Activated naive CD4-positive, alpha-beta T cell treated with Interleukin-2 at 50 U/mL for 16 hours (primary cell): ENCODE measurements at places on chromosomes 2 and 18.

DNA sequence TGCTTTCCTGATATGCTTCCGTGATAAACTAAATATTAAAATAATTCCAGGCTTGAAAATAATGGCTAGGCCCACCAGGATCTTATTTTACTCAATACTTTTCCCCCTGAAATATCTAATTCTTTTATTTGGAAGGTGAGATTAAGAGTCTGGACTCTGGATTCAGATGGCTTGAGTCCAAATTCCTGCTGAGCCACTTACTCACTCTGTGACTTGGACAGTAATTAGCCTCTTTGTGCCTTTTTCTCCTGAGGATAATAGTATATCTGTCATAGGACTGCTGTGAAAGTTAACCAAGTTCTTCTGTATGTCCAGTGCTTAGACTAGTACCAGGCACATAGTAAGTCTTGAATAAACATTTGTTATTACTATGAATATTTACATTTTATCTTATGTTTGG is 127.3 kb upstream of the ERBB4 start:
- DNase-seq, result no peak

GRCh38 chr2:152413228-152414030 is 78.5 kb downstream of the FMNL2 start:
- DNase-seq, result no peak

DNA sequence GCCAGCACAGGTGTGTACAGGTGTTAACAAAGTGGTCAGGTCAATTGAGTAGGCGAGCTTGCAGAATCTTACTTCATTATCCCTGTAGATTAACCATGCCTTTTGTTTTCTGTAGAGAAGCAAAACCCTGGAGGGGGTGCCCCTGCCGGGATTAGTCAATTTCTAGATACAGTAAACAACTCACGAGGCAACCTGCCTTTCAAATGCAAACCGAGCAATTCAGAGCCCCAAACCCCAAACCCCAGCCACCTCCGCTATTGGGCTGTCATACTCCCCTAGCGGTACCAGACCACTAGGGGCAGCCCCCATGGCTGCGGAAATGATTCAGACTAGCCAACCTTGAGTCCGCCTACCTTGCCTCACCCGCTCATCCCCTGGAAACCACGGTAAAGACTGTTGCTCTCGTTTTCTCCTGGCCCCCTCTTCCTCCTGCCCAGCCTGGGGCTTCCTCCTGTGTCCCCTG is 61.4 kb upstream of the KIF5C start:
- peak; percentile 90 for DNase-seq

- no peak for DNase-seq
These were observed 2.0 kb downstream of the GMCL1 start for GRCh38 chr2:69831354-69831905.

DNA sequence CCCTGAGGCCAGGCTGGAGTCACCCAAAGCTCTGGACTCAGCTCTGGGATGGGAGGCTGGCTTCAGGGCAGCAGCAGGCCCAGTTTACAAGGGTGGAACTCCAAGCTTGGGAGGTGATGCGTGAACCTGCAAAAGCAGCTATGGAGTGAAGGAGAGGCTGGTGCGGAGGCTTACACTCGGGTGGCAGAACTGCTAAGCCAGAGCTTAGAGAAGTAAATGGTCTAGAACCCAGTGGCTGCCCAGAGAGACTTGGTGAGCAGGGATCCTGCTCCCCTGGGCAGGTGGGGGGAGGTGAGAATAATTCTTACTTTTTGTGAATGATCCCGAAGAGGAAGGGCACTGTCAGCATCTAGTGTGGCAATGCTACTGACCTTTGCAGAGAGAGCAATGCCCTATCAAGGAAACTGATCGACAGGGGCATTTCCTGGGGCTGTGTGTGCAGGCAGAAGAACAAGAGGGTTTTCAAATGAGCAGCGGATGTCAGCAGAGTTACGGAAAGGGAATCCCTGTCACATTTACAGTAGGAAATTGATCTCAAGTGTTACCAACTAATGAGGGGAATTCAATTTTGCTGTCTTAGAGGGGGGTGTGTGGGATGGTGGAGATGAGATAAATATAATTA is 80.4 kb downstream of the TGFA start:
- DNase-seq, result no peak

- no peak for DNase-seq
These were observed 33.0 kb downstream of the UPP2 start for GRCh38 chr2:158134655-158135054.

DNA sequence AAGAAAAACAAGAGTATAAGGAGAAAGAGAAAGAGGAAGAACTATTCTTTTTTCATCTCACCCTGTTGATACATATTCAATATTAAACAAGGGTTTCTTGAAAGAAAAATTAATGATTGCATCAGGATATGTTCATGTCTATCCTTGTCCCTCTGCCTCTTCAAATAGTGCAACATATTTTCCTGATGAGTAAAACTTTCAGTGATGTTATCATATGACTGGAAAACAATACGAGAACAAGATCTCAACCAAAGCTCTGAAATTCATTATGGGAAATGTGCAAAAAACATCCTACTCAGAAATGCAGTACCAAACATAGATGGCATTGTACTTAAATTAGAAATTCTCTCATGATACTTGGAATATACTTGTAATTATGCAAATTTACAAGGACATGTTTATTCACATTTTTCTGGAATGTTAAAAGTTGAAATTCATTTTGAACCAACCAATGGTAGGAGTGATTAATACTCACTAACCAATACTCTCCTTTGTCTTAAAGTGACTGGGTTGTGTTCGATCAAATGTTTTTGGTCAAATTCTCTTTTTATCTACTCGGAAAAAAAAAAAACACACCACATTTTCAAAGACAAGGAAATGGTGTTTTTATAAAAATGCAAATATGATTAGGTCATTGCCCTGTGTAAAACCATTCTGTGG is 148.9 kb upstream of the GULP1 start:
- no peak for DNase-seq

DNA sequence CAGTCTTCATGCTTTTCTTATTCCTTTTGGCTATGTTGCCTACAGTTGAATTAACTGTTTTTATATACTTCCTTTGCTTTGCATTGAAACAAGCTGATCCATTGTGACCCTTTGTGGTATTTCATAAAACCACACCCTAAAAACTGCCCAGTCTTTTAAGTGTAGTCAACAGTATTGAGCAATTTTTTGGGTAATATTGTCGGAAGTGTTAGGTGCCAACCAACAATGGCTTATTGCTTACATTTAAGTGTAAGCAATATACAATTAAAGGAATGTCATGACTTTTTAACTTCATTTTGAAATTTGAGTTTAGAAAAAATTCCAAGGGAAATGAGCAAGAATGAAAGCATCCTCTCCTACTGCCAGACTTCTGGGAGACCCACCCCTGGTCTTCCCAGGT is 174.1 kb downstream of the NEDD4L start:
- DNase-seq, result no peak

- DNase-seq, result no peak
These were observed 98.9 kb downstream of the RTP5 start for GRCh38 chr2:241968417-241968816.

- DNase-seq, result no peak
These were observed 42.0 kb upstream of the STK17B start for GRCh38 chr2:196213252-196213980.

DNA sequence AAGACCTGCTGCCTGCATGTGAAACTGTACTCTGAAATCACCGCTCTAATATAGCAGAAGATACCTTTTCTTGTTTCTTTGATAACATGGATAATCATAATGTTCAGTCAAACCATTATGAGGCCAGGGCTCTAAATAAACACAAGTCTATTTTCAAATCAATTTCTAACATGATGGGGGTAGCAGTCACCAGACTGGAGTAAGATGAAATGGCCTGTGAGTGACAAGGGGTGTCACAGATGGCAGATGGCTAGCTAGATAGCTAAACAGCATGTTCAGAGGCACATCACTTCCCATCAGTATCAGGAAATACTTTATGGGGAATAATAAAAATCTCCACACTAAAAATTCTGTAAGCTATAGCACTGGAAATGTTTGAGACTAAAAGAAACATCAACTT is 14.0 kb downstream of the MBD2 start:
- DNase-seq, result no peak

GRCh38 chr2:36379710-36380448 is 24.3 kb downstream of the CRIM1 start:
- no peak for DNase-seq

- DNase-seq, result no peak
These were observed 42.3 kb downstream of the CABLES1 start for GRCh38 chr18:23177433-23178072.

DNA sequence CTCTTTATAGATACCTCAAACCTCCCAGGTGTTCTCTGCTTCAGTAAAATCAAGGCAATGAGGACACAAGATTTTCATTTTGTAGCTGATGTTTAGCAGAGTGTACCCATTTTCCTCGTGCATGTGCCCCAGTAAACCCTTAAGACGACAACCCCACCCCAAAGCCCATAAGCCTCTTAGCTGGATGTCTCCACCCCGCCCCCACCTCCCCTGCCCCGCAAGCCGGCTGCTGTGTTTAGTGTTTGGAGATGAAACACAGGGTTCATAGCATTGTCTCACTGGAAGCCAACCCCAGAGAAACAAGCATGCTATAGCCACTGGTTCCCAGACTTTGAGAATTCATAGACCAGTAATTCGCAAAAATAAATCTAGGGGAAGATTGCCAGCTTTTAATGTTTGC is 5.8 kb upstream of the SAG start:
- no peak for DNase-seq

- DNase-seq, result no peak
These were observed 40.7 kb downstream of the CTDP1 start for GRCh38 chr18:79720359-79720733.

- no peak for DNase-seq
These were observed 130.1 kb downstream of the LNPK start for GRCh38 chr2:175872005-175872348.

GRCh38 chr2:234451852-234452625 is 44.8 kb downstream of the ARL4C start:
- DNase-seq, result no peak

GRCh38 chr18:77119101-77119850 is 13.3 kb downstream of the MBP start:
- DNase-seq, result no peak

GRCh38 chr2:112850588-112850987 is 14.0 kb upstream of the IL1B start:
- DNase-seq, result no peak

- DNase-seq, result peak; percentile 53
These were observed 891 bp downstream of the CAB39 start for GRCh38 chr2:230713331-230714135.

DNA sequence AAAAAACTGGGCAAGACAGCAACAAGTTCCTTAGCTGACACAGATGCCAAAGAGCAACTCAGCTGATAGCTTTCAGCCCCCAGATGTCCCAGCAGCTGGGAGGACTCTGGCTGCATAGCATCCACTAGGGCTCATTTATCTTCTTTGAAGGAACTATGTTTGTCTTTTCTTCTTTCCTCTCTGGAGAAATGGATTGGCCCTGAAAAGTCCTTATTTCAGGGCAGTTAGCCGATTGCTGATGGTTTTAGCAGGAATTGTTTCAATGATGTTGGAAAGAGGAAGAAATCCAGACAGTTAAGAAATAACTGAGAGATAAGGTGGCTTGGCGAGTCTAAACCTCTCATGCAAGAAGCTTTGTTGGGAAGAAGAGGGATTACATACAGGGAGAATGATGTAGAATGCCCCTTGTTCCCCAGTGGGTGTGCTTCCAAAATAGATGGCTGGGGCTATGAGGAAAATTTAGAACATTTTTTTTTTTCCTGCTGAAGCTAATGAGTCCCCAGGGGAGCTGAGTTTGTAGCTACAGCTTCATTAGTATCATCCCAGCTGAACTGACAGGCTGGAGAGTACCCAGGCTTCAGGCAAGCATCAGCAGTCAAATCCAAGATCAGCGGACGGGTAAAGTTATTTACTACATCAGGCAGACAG is 33.6 kb upstream of the SERPINE2 start:
- DNase-seq, result no peak

- DNase-seq, result peak; percentile 45
These were observed at the start of gene TUBA4B for GRCh38 chr2:219252900-219253752. Gene TUBA4B (plus strand): TSS chr2:219253243. CDS start chr2:219253408, 165 bp downstream.

DNA sequence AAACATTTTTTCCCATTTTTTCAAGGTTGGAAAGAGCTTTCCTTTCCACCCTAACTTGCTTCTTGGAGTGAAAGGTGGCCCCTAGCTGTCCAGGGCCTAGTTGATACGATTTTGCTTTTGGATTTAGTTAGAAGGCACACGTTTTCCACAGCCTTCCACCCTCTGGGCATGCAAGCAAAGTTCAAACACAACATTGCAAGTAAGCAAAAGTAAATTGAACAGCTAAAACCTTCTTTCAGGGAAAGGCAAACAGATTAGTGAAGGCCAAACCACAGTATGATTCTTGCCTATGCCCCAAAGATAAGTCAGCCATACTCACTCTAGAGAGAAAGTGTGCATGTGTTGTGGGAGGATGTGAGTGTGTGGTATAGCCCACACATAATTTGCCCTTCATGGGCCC is 273.7 kb upstream of the KLHL29 start:
- no peak for DNase-seq
